Lung microvascular endothelial cell (primary cell): ENCODE measurements at places on chromosomes 1 and 21. TPM values are rescaled to one million over a fixed set of nuclear protein-coding genes. Genes with fewer than 3 reads are reported as not detected.

DNA sequence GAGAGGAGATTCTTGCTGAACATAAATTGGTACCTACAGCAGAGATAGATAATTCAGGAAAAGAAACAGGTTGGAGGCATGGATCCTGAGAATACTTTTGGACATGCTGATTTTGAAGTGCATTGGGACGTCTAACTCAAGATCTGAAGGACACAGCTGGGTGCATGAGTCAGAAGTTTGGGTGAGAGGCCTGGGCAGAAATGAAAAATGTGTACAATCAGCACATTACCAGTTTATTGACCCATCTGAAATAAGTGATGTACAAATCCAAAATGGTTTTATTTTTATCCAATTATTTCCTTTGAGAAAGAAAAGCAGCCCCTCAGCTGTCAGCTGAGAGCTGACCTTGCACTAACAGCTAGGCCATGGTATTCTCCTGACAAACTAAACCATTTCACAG, 975.2 kb upstream of the B3GALT2 start:
- DNase-seq = no peak

DNA sequence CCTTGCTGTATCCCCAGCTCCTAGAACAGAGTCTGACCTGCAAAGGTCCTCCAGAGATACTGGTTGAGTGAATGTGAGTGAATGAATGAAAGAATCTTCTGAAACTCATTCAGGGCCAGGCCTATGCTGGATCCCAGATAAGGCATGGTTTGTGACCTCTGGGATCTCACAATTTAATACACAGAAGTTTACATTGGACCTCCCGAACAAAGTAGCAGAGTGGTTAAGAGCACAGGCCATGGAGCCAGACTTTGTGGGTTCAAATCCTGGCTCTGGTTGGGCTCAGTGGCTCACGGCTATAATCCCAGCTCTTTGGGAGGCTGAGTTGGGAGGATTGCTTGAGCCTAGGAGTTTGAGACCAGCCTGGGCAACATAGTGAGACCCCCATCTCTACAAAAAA, 50.8 kb upstream of the CTPS1 start:
- no peak for DNase-seq

The ADORA3 gene
- not detected in 2 replicates for total RNA-seq

DNA sequence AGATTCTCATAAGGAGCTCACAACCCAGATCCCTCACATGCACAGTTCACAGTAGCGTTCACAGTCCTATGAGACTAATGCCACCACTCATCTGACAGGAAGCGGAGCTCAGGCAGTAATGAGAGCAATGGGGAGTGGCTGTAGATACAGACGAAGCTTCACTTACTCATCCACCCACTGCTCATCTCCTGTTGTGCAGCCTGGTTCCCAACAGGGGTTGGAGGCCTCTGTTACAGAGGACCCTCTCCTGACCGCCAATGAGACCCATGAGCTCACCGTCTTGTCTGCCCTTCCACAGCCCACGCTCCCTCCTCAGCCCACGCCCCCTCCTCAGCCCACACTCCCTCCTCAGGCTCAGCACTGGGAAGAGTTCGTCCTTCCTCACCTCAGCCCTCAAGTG, 39.6 kb downstream of the RSPH1 start:
- no peak for DNase-seq

The GPR153 gene
- total RNA-seq = 1.7 and 3.0 TPM in 2 replicates

GRCh38 chr1:21821385-21822019, 9.4 kb downstream of the LDLRAD2 start:
- no peak for DNase-seq

DNA sequence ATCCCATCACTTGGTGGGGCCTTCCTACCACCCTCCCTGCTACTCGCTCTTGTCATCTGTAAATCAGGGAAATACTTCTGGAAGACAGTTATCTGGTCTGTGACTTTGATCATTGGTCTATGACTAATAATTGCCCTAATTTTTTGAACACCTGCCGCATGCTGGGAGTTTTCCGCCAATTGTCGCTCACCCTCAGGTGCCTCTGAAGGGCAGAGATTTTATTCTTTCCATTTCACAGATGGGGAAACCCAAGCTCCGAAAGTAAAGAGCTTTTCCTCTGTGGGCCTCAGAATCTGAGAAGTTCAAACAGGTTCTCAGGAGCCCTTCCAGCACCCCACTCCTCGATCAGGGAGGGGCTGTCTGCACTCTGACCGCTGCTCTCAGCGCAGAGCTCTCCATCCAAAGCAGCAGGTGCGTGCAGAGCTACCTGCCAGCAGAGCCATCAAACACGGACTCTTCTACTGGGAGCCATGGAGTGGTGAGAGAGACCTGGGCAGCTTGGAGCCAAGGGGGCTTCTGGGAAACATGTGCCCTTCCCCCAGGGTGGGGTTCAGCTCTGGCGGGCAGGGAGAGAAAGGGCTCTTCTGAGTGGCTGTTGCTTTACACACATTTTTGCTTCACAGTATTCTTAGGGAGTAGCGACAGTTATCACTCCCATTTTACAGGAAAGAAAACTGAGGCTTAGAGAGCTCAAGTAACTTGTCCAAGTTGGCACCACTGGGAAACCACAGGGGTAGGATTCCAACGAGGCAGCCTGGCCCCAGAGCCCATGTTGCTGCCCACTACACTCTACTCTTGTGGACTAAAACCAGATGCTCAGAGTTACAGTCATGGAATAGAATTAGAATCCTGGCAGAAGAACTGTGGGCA, 5.8 kb upstream of the RUNX3 start:
- DNase-seq = no peak

- DNase-seq = no peak
Measured at GRCh38 chr21:37984416-37984815, 68.2 kb upstream of the KCNJ6 start.

GRCh38 chr1:228101614-228101993, 1.5 kb downstream of the C1orf35 start:
- DNase-seq = no peak

DNA sequence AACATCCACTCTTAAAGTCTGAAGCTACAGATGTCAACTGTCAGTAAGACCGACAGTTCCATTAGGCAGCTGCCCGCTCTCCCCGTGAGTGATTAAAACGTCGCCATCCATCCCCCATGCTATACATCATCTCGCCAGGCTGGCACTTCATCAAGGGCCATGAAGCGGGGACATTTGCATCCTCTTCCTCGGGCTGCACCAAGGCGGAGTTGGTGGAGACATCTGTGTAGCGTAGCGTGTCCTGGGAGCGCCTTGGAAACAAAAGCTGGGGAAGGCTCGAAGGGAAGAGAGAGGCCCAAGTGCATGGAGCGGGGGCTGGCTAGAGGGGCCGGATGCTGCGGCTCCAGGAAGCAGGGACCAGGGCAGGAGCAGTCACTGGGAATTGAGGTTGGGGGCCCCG, 250.1 kb downstream of the KAZN start:
- DNase-seq = no peak

- DNase-seq = no peak
Measured at GRCh38 chr1:52360595-52360968, 5.4 kb downstream of the CC2D1B start.

The RAB13 gene
- 36.8 and 45.2 TPM in 2 replicates for total RNA-seq

- DNase-seq = no peak
Measured at GRCh38 chr1:170520601-170521000, 11.4 kb upstream of the GORAB start.

DNA sequence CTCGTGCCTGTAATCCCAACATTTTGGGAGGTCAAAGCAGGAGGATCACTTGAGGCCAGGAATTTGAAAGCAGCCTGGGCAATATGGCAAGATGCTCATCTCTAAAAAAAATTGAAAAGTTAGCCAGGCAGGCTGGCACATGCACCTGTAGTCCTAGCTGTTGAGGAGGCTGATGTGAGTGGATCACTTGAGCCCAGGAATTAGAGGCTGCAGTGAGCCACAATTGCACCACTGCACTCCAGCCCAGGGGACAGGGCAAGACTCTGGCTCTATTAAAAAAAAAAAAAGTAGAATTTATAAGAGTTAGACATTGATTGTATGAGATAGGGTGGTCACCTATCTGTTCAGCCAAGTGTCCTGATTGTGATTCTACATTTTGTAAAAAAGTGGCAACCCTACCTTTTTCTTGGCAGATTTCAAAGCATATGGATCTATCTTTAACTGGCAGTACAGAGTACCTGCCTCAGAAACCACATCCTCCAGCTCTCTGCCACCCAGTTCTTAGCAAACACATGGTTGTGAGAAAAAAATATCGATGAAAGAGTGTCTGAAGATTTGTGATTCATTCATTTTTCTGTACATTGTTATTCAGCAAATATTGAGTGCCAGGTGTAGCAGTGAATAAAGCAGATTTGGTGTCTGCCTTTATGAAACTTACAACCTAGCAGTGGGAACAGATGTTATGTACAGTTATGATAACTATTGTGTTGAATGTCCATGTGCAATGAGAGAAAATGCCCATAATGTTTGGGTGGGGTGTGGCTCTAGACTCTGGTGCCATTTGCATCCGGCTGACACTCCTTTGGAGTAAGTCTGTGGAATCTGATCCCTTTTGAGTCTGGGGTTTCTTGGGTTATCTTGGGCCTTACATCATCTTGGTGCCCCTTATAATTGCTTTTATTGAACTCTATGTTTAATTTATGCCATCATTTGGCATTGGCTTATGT, 82.5 kb downstream of the ST3GAL3 start:
- no peak for DNase-seq
